ENCODE measurements at places on chromosomes 12 and 14.

DNA sequence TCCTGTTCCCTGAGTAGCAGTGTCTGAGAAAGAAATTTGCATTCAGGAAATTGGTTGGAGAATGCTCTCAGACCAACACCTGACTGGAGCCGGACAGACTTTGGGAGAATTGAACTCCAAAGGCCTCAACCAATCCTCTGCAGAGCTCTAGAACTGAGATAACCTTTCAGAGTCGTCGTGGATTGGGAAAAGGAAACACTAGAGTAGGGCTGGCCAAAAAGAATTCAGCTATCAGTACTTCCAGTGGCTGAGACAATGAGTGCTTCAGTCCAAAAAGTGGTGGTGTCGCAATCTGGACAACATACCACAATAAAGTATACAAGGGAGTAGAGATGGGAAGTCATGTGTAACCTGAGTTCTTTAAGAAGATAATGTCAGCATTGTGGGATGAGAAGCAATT lies 377.1 kb downstream of the SLC16A7 start:
- no peak for DNase-seq

GRCh38 chr14:81105961-81106360 lies 114.8 kb downstream of the GTF2A1 start:
- no peak for DNase-seq

DNA sequence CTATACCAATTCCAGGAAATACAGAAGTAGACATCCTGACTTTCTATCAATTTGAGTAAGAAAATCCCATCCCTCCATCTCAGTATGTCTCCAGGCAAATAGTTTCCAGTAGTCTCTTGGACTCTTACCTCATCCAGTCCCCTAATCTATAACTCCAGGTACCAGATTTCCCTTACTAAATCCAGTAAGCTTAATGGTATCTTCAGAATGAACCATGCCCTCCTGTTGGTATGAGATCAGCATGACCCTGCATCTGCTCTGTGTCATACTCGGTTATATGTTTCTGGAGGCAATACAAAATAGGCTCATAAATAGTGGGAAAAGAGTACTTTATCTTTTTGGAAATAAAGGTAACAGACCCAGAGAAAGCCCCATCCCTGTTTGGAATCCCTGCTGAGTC lies 18.4 kb downstream of the PIGH start:
- no peak for DNase-seq

GRCh38 chr12:115230606-115231005 lies 546.6 kb upstream of the TBX3 start:
- DNase-seq = no peak

DNA sequence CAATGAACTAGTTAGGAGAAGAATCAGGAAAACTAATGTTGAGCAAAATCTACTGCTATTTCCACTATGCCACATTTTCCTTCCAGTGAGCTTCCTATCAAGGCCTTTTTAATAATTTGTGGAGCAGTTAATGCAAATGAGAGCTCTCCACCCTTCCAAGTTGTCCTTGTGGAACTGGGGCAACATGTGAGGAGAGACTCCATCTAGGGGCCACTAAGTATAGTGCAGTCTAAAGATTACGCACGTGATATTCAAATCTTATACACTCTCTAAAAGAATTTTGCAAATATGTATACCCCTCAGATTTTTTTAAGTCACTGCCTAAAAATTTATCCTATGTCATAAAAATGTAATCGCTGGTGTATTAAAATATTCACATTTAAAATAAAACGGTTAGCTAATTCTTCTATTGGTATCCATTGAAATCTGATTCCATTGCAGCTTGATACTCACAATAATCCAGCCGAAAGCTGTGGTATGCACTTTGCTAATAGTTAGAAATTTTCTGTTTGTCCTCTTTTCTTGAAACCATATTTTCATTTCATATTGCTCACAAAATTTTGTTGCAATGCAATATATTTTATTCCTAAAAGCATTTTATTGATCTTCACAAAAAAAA lies 100.1 kb downstream of the PAH start:
- DNase-seq = no peak

DNA sequence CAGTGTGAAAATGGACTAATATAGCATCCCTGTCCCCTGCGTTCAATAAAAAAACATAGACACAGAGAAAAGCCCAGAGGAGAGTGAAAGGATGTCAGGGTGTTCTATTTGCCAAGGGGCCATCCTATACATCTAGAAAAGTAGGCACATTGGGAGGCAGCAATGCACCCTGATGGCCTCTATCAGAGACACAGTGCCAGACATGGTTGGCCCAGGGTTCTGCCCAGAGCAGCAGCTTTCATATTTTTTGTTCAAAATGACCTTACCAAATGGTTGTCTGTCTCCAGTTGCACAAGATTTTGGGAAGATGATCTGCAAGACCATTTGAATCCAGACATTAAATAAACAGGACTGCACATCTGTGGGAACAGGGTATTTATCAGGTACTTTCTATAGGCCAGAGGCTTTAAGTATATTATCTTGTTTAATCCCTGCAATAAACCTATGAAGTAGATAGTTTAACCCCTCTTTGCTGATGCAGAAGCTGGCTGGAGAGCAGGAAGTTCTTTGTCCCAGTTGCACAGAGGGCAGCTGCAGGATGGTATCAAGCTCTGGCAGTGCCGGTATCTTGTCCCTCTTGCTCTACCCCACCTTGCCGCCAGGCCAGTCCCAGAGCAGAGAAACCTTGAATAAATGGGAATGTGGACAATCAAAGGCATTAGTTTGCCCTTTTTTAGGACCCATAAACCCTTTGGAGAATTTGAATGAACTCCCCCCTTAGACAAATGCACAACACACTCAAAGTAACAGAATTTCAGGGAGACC lies 171.8 kb upstream of the PWP1 start:
- DNase-seq = no peak

- no peak for DNase-seq
These were observed 691.4 kb upstream of the TBX3 start for GRCh38 chr12:115375186-115375991.

DNA sequence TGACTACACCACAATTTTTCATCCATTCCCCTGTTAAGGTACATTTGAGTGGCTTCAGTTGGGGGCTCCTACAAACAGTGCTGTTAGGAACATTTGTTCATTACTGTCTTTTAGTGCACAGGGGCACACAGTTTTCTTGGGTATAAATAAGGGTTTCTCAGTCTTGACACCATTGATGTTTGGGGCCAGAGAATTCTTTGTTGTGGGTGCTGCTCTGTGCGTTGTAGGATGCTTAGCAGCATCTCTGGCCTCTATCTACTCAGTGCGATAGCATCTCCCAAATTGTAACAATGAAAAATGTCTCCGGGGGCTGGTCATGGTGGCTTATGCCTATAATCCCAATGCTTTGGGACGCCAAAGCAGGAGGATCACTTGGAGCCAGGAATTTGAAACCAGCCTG lies 153.0 kb upstream of the MYL2 start:
- no peak for DNase-seq

Data from spleen (tissue), 13 donors.